Breast epithelium (tissue), 4 donors: ENCODE measurements at places on chromosomes 12 and 14. TPM values are rescaled to one million over a fixed set of nuclear protein-coding genes. Genes with fewer than 3 reads are reported as not detected.

DNA sequence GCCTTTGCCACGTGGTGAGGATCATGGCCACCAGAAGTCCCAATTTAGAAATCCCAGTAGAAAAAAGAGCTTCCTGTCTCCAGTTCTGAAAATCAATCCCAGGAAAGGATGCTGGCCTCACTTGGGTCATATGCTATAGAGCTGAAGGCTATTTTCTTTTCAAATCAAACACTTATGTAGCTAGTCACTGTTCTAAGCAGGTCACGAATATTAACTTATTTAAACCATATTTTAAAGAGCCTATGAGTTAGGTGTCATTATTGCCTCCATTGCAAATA is 97.5 kb downstream of the VCPKMT start:
- no peaks in the 10 kb centered on the region for H3K36me3 ChIP-seq
- H3K4me1 ChIP-seq, result peaks cover 5% of the 10 kb centered on the region
- H3K27ac ChIP-seq, result peak overlapping the region; percentile 68
- H3K27me3 ChIP-seq, result no peaks in the 10 kb centered on the region

DNA sequence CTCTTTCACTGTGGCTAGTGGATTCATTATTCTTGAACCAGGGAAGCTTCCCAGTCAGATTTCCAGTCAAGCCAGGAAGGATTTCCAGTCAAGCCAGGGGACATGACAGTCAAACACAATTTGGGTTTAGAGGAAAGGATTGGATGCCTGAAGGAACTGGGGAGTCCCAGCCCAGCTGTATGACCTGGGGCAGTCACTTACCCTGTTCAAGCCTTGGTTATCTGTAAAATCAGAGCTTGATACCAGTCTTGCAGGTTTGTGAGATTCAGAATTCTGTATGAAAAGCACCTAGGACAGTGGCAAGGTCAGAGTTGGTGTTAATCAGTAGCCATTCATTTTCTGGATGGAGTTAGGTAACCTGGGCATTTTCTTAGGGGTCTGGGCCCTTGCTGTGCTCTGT is 152.7 kb downstream of the CHST11 start:
- H3K4me1 ChIP-seq, result no peaks in the 10 kb centered on the region
- no peak overlapping the region for H3K4me3 ChIP-seq
- no peak for DNase-seq
- H3K36me3 ChIP-seq, result no peaks in the 10 kb centered on the region
- no peaks in the 10 kb centered on the region for H3K27me3 ChIP-seq

The NRIP2 gene
- total RNA-seq, result 1.6 TPM

GRCh38 chr14:55138091-55138490 is 9.0 kb downstream of the LGALS3 start:
- no peak for DNase-seq
- peaks cover 20% of the 10 kb centered on the region for H3K36me3 ChIP-seq

- no peak within 1 kb of the TSS for H3K27ac ChIP-seq
- H3K4me1 ChIP-seq, result no peaks in the 10 kb centered on the region
- peak within 1 kb of the TSS; percentile 52 for H3K4me3 ChIP-seq
- H3K36me3 ChIP-seq, result no peaks in the 10 kb centered on the region
Measured at GRCh38 chr12:123761841-123762714, at the start of gene DNAH10. Gene DNAH10, plus strand, starts transcription at chr12:123762301. Its CDS starts 36 bp downstream, at chr12:123762337.

The RASSF9 gene
- 2.9 TPM for total RNA-seq

- no peaks in the 10 kb centered on the region for H3K36me3 ChIP-seq
- no peak overlapping the region for H3K4me3 ChIP-seq
- DNase-seq, result no peak
Measured at GRCh38 chr14:104370256-104370870, 209.2 kb upstream of the C14orf180 start.

GRCh38 chr14:69315301-69315700 is 55.3 kb downstream of the GALNT16 start:
- H3K27me3 ChIP-seq, result no peaks in the 10 kb centered on the region
- H3K4me1 ChIP-seq, result no peaks in the 10 kb centered on the region
- peak overlapping the region; percentile 68 for H3K27ac ChIP-seq

DNA sequence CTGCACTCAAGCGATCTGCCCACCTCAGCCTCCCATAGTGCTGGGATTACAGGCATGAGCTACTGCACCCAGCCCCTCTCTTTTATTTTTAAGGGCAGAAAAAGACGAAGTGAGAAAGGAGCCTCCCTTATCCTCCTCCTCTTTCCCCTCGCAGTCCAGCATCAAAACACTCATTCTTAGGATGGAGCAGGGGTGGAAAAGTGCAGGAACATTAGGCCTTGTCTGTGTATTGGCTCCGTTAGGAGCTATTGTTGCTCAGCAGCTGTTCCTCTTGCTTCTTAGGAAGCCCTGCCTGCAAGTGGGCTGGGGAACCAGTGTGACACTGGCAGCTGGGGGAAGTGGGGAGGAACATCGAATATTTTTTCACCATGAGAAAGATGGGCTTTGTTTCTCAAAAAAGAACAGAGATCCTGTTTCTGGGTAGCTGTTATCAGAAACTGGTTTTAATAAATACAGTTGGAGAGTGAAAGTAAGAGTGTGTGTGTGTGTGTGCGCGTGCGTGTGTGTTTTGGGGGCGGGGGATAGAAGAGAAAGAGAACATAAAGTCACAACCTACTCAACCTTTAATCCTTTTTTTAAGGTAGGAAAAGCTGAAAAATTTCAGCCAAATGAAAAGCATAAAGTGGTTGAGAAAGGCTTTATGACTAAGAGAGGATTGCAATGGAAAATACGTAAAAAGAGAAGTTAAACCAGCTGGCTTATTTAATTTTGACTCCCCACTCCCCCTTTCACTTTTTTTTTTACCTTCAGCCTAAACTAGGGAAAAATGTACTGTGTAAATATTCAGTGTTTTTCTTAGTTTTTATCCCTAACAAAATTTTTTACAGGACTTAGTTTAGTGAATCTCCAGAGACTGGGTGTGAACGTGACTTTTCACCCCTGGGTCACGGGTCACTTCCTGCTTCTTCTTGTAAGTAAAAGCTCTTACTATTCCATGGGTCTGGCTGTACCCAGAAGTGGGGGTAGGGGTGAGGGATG is 197.2 kb upstream of the PLEKHG7 start:
- no peak for DNase-seq
- no peaks in the 10 kb centered on the region for H3K27me3 ChIP-seq
- H3K27ac ChIP-seq, result peak overlapping the region; percentile 65
- H3K36me3 ChIP-seq, result no peaks in the 10 kb centered on the region

- no peak for DNase-seq
- peak overlapping the region; percentile 79 for H3K27ac ChIP-seq
- no peaks in the 10 kb centered on the region for H3K36me3 ChIP-seq
Measured at GRCh38 chr14:92511453-92512238, 1.9 kb upstream of the RIN3 start.

DNA sequence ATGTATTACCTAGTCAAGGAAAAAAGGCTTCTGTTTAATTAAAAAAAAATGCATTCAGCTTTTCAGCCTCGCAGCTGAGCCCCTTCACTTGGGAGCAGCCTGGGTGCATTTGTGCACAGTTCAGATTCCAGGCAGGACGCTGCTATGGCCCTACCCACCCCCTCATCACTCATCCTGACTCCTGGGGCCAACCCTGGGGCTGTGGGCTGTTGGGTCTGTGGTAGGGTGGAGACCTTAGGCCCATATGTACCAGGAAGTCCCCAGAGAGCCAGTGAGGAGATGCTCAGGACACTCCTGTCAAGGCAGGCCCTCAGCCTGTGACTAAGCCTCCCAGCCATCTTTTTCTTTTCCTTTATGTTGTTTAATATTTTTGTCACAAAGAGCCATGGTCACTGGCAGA is 9.3 kb upstream of the CDCA4 start:
- no peaks in the 10 kb centered on the region for H3K4me1 ChIP-seq
- H3K27me3 ChIP-seq, result no peaks in the 10 kb centered on the region
- H3K36me3 ChIP-seq, result no peaks in the 10 kb centered on the region
- H3K4me3 ChIP-seq, result no peak overlapping the region
- DNase-seq, result no peak

DNA sequence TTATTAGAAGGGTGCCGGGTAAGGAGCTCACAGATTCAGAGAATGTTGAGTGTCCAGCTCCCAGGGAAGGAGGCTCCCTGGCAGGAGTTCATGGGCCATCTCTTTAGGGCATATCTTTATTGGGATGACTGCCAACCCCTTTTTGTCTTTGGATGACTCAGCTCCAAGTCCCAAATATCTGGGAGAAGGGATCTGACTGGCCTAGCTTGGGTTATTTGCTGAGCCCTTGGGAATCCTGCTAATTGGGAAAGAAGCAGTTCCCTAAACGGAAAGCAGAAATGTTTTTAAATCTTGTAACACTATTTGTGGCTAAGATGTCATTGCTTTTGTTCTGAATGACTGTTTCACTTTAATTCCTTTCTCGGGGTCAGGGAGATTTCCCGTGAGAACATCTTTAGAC is 12.6 kb downstream of the DDX55 start:
- H3K4me3 ChIP-seq, result no peak overlapping the region
- no peak for DNase-seq
- peak overlapping the region; percentile 35 for H3K27ac ChIP-seq
- H3K4me1 ChIP-seq, result no peaks in the 10 kb centered on the region

DNA sequence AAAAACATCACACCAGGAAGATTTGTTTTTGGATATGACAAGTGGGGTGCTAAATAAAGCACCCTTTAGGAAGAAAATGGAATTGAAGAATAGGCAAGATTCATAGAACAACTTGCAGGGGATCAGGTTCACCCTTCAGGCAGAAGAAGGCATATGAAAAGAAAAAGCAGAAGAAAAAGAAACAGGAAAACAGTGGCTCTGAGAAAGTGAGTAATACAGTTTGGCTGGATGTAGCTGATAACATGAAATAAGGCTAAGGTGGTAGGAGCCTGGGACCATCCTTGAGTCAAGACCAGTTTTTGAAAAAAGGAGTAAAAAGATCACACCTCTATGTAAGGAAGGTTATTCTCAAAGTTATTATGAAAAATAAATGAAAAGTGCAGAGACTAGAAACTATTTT is 42.4 kb downstream of the TRIP11 start:
- H3K27ac ChIP-seq, result no peak overlapping the region
- DNase-seq, result no peak
- H3K4me3 ChIP-seq, result no peak overlapping the region
- H3K4me1 ChIP-seq, result no peaks in the 10 kb centered on the region

- no peaks in the 10 kb centered on the region for H3K27me3 ChIP-seq
- DNase-seq, result no peak
- H3K36me3 ChIP-seq, result no peaks in the 10 kb centered on the region
- no peak overlapping the region for H3K27ac ChIP-seq
- H3K4me1 ChIP-seq, result no peaks in the 10 kb centered on the region
- no peak overlapping the region for H3K4me3 ChIP-seq
Measured at GRCh38 chr12:65609359-65609771, 214.9 kb upstream of the HMGA2 start.

GRCh38 chr12:104632724-104633201 is 176.0 kb downstream of the CHST11 start:
- no peak overlapping the region for H3K27ac ChIP-seq
- no peaks in the 10 kb centered on the region for H3K36me3 ChIP-seq
- DNase-seq, result no peak
- no peaks in the 10 kb centered on the region for H3K27me3 ChIP-seq
- H3K4me1 ChIP-seq, result no peaks in the 10 kb centered on the region

- no peak overlapping the region for H3K27ac ChIP-seq
- no peaks in the 10 kb centered on the region for H3K27me3 ChIP-seq
- H3K36me3 ChIP-seq, result no peaks in the 10 kb centered on the region
Measured at GRCh38 chr12:96811083-96811482, 96.0 kb upstream of the NEDD1 start.
